ENCODE measurements at places on chromosomes 1 and 21.

GRCh38 chr1:8065369-8065768 is 39.3 kb upstream of the ERRFI1 start:
- DNase-seq = no peak

GRCh38 chr1:218573925-218574324 is 228.8 kb downstream of the TGFB2 start:
- no peak for DNase-seq

DNA sequence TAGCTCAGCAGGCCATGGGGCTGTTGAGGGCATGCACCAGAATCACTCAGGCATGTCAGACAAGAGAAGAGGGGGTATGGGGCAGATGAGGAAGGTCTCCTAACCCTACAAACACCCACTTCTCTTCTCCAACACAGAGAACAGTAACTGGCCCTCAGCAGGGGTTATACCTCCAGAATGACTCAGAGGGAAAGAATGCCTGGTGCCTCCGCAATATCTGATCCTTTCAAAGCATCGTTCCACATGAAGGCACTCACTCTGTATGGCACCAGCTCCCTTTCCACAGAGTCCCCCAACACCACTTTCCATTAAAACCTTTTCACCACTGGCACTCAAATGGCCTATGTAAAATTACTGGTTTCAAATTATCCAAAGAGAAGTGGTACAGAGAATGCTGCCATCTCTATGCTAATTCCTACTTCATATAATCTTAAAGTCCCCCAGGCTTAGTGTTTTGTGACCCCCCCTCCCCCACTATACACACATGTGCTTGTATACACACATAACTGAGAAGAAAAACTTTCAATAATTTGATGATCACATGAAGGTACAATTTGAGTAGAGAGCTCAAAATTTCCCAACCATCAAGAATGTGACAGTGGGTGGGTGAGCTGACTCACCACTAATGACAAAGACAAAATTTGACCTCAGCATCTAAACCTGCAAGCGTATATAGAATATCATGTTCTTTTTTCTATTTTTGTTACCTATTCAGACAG is 91.5 kb downstream of the SIPA1L2 start:
- no peak for DNase-seq

DNA sequence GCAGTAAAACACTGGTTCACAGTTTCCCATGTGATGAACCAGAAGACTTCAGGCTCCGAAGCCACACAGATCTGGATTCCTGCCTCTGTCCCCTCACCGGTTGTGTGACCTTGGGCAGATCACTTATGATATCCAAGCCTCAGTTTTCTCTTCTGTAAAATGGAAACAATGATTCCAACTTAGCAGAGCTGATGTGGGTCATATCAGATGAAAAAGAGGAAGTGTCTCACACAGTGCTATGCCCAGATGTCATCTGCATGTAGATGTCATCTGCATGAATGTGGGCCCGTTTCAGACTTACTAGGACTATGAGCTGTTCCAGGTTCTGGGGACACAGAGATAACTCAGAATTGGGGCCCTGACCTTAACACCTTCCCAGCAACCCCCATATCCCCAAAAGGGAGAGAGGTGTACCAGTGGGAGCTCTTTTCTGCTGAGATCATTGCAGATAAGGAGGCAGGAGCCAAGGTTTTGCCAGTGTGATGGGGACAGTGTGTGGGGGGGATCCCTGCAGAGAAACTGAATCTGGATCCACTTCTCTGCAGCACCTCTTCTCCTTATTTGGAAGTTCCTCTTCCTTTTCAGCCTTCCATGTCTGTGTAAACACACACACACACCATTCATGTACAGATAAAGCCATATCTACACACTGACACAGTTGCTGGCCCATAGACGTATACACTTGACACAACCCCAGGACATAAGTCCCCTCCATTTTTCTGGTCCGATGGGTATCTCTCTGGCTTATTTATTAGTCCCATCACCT is 5.0 kb upstream of the ADGRB2 start:
- DNase-seq = no peak

DNA sequence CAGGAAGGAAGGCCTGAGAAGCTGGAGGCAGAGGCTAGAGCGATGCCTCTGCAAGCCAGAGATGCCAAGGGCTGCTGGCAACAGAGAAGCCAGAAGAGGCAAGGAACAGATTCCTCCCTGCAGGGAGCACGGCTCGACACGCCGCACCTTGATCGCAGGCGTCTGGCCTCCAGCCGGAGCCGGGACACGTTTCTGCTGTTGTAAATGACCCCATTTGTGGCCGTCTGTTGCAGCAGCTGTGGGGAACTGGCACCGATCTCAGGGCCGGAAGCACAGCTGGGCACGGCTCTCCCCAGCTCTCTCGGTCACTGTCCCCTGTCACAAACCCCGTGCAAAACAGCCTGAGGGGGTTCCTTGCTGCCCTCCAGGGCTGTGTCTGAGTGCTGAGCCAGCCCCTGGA is 59.6 kb downstream of the SIK1 start:
- no peak for DNase-seq

DNA sequence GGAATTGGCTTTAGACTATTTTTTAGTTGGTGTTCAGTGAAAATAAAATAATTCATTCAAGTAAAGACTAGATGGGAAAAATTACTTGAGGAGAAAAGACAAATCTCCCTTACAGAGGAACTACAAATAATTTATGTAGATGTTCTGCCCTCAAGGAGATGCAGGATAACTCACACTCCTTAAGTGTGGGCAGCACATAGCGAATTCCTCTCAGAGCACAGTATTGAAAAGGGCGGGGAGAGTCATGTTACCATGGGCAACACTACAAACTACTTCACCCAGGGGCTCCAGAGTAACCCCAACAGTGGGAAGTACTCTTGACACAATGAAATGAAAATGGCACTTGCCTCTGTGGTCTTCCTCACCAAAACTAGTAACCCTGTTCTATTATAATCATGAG is 20.6 kb upstream of the LAMC2 start:
- DNase-seq = no peak

DNA sequence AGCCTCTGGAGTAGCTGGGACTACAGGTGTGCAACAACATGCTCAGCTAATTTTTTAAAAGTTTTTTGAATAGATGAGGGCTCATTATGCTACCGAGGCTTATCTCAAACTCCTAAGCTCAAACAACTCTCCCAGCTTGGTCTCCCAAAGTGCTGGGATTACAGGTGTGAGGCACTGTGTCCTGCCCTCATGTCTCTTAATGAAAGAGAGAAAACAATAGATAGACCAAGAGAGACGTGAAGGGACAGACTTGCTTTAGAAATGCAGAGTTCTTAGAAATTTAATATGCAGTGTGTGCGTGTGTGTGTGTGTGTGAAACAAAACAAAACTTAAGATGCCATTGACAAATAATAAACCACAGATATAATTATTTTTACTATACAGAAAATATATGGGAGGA is 105.2 kb downstream of the ST3GAL3 start:
- DNase-seq = no peak

DNA sequence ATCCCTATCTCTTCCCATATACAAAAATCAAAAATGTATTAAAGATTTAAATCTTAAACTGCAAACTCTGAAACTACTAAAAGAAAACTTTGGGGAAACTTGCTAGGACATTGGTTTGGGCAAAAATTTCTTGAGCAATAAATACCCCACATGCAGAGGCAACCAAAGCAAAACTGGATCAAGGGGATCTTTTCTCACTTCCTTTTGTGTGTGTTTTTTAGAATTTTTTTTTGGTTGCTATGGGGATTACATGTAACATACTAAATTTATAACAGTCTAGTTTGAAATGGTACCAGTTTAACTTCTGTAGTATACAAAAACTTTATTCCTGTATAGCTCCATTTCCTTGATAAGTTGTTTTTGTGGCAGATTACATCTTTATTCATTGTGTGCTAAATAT is 16.8 kb downstream of the MAST2 start:
- peak; percentile 23 for DNase-seq

DNA sequence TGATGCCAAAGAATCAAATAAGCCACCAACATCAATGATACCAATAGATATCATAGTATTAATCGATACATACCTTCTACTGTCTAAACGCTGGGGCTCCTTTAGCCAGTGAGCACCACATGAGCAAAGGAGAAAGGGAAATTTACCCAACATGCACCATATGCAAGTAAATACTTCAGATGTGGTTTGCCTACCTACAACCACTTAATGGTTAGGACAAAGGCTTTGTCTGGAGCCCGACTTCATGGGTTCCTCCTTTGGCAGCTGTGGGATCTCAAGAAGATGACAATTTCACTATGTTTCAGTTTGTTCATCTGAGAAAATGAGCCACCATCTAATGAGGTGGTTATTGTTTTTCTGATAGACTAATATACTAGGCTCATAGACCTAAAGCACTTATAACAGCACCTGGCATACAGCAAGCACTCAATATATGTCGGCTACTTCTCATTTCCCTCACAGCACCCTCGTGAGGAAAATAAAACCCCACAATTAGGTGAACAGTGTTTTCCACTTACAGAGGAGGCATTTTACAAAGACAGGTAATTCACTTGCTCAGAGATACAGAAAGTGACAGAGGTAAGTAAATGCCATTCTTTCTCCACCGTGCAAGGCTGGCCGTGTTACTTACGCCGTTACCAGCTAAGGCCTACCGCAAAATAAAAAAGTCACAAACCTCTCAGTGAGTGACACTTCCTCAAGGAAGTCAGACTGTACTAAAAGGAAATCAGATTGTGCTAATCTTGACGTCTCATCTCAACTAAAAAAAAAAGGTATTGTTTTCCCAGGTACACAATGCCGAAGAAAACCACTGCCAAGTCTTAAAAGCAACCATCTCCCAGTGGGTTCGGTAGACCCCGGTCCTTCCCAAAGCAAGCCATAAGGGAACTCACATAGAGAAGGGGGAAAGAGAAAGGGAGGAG is 1.6 kb downstream of the TTC13 start:
- DNase-seq = no peak

GRCh38 chr1:6353955-6354658 is 39.5 kb downstream of the ACOT7 start:
- no peak for DNase-seq
